ENCODE measurements at places on chromosomes 3 and 15.

GRCh38 chr15:90001683-90002427 lies 731 bp downstream of the ZNF710 start:
- DNase-seq: peak; percentile 64

DNA sequence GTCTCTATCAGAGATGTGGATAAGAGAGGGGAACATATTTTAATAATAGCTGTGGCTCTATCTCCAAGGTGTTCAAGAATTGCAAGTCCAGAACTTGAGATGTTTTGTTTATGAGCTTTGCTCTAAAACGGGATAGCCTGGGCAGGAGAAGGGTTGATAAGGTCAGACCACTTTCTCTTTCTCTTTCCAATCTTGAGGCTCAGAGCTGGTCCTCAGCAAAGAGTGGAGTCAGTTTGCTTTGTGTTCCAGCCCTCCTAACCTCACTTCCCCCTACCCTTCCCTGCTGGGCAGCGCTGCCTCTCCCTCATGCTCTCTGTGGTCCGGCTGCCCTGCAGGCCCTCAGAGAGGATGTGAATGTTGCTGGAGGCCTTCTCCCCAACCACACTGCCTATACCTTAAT lies 13.8 kb downstream of the KLHL6 start:
- no peak for DNase-seq

DNA sequence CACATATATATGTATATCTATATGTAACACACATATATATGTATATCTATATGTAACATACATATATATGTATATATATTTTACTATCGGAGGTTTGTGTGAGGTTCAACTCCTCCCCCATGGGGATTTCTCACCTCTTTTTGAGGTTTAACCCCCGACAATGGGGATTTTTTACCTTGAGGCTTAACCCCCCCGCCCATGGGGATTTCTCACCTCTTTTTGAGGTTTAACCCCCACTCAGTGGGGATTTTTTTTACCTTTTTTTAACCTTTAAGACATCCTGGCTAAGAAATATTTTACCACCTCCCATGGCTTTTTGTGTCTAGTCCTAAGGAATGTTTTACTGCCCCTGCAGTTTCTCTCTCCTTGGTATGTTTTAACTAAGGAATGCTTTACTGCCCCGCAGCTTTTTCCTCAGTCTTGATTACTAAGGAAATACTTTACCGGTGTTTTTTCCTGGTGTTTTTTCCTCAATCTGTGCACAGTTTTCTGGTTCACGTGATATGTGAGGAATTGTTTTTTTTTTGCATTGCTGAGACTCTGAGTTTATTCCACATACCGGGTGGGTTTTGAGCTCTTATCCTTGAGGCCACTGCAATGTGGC lies 185.2 kb downstream of the KLF13 start:
- DNase-seq: no peak

DNA sequence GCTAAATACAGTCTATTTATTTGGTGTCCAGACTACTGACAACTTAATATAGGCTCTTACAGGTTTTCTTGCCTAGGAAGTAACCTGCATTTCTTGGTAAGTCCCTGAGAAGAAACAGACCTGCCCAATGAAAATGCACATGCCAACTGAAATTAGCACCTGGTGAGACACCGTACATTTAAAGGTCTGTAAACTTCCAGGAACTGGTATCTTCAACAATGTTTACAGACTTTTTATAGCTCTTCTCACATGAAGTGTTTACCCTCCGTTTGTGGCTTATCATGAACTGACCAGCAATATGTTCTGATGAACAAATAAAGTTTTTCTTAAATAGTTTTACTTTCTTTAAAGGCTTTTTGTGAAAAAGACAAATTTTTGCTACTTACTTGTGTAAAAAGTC lies 93.3 kb downstream of the PCCB start:
- no peak for DNase-seq

DNA sequence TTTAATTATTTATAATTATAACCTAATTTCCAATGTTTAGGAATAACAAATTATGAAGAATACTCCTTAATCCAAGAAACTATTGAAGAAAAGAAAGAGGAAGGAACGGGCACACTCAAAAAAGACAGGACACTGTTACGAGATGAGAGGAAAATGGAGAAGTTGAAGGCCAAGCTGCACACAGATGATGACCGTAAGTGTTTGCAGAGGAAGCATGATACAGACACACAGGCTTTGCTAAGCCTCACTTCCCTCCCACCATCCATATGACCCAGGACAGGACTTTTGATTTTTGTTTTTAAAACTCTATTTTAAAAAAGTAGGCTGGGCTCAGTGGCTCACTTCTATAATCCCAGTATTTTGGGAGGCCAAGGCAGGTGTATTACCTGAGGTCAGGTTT lies 389.4 kb upstream of the TPM1 start:
- no peak for DNase-seq

- peak; percentile 95 for DNase-seq
Observed at GRCh38 chr3:136464502-136464901, 214.4 kb downstream of the PCCB start.

DNA sequence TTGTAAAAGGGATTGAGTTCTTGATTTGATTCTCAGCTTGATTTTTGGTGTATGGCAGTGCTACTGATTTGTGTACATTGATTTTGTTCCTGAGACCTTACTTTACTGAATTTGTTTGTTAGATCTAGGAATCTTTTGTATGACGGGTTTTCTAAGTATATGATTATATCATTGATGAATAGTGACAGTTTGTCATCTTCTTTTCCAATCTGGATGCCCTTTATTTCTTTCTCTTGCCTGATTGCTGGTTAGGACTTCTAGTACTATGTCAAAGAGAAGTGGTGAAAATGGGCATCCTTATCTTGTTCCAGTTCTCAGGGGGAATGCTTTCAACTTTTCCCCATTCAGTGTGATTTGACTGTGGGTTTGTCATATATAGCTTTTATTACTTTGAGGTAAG lies 103.0 kb downstream of the DOCK3 start:
- DNase-seq: no peak
